Myocyte (in vitro differentiated cells): ENCODE measurements at places on chromosomes 2 and 18.
A peak's percentile ranks its signal among the peaks of the same experiment; 100 is the strongest.

DNA sequence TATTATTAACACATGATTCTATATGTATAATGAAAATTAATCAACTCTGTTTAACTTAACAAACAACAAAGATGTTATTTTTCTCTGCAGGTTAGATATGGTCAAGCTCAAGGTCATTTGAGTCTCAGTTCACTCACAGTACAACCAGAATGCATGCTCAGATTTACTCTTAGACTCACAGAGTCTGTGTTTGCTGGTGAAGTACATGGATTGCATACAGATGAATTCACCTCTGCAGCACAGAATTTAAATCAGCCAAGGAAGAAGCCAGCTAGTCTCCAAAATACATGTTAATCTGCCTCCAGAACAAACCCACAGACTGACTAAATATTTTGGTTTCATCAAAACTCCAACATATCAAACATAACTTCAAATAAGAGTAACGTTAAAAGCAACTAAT, 424.5 kb downstream of the RAD51AP2 start:
- no peak for DNase-seq

DNA sequence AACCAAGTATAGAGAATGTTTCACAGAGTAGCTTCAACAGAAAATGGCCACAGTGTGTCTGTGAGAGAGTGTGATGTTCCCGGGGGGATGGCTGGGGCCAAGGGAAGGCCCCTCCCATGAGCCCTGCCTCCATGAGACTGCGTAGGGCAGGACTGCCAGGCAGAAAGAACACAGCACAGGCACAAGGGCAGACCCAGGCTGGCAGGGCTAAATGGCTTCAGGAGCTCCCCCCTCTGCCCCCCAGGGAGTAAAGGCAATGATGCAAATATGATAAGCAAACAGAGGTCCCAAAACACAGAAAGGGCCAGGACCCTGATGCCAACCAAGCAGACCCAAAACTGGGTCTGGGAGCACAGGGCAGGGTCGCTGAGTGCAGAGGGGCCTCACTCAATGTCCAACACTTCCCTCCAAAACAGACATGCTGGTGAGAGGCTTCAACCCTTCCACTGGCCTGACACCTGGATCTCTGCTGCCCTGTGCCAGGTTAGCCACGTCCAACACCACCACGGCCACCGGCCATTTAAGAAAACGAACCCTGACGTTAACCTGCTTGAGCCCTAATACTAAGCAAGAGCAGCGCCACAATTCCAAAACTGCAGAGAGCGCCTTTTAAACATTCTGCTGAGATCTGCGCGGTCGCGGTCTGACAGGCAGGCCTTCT, 90.3 kb downstream of the HDAC4 start:
- no peak for DNase-seq

DNA sequence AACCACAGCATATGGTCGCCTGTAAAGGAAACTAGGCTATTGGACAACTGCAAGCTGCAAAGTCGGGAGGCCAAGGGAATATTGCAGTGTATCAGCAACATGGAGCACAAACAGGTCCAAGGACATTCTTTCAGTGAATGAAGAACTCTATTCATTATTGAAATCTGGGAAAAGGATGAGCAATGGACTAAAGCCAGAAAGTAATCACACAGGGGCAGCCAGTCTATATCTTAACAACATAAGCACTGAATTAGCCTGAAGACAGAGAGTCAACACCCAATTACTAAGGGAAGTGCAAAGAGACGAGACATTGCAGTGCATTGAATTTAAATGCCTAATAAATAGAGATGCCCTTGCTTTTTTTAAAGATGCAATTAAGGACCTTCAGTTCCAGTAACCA, 615.5 kb upstream of the SETBP1 start:
- DNase-seq, result no peak

- no peak for DNase-seq
Observed at GRCh38 chr2:144464730-144465129, 55.2 kb downstream of the ZEB2 start.

GRCh38 chr2:25543939-25544338, 129.4 kb downstream of the DTNB start:
- DNase-seq, result no peak

DNA sequence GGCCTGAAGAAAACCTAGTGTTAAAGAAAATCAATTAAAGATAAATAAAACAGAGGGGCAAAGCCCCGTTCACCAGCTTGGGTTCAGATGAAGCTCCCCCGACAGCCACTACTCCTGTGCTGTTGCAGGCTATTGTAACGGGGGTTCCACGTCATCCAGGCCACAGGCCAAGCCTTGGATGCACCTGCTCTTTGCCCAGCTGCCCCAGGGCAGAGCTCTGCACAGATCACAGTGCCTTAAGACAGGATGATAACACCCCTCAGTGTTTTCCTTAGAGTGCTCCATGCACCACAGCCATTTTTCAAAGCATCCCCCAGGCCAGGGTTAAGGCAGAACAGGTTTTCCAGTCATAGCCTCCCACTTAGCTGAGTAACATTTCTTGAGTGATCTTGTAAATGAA, 32.0 kb downstream of the FASTKD2 start:
- DNase-seq, result peak; percentile 75

DNA sequence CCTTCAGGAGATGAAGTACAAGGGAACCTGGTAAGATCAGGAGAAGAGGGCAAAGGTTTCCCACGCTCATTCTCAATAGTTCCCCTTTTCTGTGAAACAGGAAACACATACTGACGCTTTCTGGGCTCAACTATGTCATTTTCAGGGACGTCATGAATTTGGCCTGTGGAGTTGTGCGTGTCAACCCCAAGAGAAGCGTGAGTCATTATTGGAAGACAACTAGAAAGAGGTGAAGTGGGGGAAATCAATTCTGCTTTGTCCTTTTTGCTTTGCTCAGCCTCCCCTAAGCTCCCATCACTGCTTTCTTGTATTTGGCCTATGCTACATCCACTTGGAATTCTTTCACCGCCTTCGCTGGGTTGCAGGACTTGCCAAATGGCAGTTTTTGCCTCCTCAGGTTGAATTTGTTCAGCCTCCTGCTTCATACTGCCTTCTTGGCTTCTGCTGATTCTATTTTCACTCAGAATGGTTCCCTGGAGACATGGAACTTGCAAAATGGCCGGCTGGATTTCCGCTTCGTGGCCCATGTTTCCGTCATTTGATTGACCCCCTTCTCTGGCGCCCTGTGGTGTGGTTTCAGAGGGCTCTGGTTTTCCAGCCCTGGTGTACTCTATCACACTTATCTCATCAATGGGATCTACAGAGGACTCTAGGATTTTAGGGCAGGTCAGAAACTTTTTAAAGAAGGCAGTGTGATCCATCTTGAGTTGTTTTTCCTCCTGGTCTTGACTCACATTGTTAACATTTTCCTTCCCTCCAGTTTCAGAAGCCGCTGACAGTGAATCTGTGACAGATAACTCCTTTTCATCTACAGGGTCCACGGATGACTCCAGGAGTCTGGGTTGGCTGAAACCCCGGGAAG, 93.3 kb downstream of the ALPK2 start:
- no peak for DNase-seq

DNA sequence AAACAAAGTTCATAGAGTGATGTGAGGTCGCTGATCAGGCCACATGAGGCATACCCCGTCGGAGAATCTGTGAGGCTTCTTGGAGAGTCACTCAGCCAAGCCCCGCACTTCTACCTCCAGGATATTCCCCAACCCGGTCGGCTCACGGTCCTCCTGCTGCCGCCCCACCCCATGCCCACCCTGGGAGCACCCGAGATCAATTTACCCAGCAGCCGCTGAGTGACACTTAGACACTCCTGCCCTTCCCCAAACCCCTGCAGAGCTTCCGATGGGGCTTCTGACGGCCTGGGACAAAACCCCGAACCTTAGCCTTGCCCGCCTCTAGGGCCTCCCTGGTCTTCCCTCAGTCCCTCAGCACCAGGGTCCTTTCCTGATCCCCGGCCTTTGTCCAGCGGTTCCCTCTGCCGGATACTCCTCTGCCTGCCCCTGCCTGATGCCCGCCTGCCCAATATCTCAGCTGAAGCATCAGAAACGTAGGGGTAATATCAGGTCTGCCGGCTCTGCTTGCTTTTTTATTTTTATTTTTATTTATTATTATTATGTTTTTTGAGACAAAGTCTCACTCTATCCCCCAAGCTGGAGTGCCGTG, 18.9 kb upstream of the OTOS start:
- no peak for DNase-seq

DNA sequence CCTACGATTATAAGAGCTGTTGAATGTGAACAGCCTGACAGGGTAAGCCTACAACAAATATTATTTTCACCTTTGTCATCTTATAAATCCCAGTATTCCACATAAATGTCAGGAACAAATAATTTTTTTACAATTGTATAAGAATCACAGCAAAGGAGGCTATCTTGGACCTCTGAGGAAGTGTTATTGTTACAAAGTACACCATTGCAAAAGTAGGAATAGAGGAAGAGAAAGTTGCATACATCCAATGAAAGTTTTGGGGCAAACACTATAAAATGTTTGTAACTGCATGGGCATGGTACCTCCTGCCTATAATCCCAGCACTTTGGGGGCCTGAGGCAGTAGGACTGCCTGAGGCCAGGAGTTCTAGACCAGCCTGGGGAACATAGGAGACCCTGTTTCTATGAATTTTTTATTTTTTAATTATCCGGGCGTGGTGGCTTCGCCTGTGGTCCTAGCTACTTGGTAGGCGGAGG, 715 bp upstream of the MEMO1 start:
- DNase-seq, result no peak

DNA sequence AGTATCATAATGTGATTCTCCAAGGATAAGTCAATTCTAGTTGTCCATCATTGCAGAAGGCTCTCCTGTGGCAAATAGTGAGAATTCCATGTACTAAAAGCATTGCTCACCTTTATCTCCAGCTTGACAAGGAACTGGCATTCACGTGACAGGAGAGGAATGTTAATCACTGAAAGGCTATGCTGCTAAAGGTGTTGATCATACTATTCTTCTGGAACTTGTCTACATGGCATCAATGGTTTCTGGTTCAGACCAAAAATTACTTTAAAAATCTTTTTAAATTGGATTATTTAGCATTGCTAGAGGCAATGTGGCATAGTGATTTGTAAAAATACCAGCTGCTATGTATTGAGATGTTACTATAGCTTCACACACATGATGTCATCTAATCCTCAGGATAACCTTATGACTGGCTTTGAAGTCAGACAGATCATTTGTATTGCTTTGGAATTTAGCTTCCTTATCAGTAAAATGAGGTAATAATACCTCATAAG, 414.4 kb downstream of the MTX2 start:
- DNase-seq, result no peak

DNA sequence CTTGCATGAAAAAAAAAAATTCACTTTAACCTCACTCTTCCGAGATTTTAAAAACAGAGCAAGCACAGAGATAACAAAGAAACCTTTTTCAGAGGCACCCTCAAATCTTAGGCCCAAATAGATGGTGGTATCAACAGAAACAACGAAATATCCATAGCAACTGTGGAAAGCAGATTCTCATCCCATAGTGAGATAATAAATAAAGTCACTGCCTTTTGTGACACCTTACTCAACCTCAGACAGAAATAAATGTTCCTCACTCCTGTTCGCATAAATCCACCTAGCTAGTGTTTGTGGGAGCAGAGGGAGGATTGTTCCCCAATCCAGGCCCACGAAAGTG, 60.9 kb upstream of the RTN4 start:
- no peak for DNase-seq

DNA sequence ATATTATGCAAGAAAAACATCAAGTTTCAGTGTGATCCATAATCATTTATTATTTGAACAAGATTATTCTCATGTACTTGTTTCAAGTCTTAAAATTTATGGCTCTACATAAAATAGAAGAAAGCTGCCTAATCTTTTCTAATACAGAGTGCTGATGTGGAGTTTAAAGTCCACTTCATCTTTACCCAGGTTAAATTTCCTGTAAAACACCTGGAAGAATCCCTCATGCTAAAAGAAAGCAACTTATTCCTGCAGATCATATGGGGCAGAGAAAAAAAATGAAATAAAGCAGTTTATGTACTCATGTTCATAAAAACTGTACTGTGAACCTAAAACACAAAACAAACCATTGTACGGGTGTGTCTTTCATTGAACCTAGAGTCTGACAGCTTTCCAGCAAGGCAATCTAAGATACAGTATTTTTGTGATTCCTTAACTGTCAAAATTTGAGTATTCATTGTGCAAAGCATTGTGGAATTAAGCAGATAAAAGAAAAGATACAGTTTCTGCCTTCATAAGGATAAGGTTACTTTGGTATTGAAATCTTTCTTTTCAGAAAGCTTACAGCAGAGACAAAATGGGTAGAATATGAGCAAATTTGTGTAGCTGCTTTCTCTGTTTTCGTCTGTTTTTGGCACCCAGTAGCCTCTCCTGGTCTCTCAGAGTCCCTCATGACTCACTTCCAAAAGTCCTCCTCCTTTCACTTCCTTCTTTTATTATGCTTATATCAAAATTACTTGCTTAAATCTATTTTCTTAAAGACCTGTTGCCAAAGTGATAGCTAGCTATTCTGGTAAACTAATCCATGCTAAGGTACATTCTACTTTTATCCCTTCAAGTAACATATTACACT, 26.9 kb upstream of the GLS start:
- no peak for DNase-seq

GRCh38 chr2:44789446-44789845, 152.1 kb upstream of the SIX3 start:
- no peak for DNase-seq

DNA sequence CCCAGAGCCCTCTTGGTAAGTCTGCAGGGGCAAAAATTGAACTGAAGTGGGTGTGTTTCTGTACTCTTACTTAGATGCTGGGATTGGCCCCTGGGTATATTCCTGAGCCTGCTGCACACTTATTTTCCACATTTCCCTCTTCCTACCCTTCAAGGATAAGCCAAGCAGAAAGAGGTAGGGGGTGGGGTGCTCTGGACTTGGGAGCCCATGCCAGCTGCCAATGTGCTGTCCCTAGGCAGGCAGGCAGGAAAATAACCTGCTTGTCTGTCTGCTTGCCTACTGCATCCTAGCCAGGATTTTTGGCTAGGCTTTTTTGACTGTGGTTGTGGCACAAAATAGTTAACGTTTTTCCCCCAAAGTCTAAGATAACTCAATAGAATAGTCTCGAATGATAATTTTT, 234.3 kb downstream of the ALK start:
- no peak for DNase-seq

DNA sequence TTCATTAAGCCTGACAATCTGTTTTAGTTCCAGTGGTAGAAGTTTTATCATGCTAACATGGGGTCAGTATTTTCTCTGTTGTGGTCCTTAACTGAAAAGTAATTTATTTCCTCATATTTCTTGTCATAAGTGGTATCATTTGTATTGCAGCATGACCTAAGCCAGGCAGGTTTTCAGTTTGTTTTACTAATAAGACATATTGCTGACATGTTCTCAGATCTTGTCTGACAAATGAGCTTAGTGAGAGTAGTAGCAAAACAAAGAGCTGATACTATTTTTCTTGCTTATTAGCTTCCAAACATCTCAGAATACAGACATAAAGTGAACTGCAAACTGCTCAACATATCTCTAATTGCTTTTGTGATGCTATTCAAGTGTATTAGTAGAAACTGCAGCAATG, 293.6 kb downstream of the DSEL start:
- DNase-seq, result no peak
